ENCODE measurements at places on chromosomes 5 and 9.

DNA sequence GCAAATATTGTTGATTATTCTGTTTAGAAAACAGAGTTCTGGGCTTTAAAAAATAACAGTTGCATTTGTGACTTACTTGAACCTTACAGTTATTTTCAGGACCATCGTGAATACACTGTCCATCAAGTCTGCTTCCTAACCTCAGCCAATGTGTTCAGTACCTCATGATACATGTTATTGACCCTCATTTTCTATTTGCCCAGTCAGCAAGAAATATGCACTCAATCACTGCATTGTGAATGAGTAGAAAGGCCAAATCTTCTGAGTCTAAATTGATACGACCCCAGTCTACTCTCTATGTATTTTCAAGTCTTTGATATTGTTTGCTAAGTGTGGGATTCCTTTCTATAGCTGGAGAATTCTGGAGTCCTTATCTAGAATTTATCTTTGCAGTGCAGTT, 156.2 kb downstream of the RAB3C start:
- no peak for DNase-seq

GRCh38 chr9:98809311-98810101, 2.0 kb downstream of the GALNT12 start:
- DNase-seq: no peak

GRCh38 chr5:131513780-131514179, 121.2 kb downstream of the RAPGEF6 start:
- DNase-seq: no peak

DNA sequence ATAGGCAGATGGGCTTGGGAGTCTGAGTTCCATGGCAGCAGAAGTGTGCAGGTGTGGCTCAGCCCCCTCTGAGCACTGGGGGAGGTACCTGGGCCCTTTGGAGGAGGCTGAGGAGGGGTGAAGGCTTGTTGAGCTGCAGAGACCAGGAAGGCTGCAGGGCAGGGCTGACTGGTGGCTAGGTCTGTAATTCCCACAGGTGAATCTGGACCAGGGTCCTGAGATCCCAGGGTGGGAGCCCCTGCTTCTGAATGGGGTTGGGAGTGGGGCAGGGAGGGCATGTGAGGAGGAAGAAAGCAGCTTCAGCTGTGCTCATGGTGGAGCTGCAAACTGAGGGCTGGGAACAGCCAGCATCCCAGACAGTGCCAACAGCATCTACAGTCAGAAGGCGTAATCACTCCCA, 111.1 kb downstream of the CACNA1B start:
- DNase-seq: no peak

DNA sequence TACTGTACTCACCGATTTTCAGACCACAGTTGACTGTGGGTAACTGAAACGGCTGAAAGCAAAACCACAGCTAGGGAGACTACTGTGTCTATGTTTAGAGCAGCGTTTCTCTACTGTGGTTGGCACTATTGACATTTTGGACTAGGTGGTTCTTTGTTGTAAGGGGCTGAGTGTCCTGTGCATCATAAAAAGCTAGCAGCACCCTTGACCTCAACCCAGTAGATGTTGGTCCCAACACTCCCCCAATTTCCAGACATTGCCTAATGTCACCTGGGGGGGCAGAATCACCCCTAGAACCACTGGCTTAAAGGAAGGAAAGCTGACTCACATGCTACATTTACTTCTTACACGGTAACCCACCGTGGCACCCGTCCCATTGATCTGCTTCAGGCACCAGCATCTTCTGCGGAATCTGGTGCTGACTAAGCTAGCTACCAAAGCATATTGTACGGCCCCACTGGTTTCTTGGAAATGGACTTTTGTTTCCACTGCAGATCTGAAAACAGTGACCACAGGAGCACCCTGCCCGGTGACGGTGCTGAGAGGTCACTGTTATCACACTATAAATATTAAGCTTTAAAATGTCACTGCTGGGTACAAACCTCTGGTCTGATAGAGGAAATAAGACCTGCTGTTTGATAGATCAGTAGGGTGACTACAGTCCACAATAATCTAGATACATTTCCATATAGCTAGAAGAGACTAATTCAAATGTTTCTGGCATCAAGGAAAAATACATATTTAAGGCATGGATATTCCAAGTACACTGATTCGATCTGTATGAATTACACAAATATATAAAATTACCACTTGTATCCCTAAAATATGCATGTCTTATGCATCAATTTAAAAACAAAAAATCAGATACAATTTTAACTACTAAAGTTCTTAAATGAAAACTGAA, 151.4 kb downstream of the HSD17B3 start:
- no peak for DNase-seq

GRCh38 chr9:101485924-101486692, 47.5 kb upstream of the RNF20 start:
- peak; percentile 28 for DNase-seq

DNA sequence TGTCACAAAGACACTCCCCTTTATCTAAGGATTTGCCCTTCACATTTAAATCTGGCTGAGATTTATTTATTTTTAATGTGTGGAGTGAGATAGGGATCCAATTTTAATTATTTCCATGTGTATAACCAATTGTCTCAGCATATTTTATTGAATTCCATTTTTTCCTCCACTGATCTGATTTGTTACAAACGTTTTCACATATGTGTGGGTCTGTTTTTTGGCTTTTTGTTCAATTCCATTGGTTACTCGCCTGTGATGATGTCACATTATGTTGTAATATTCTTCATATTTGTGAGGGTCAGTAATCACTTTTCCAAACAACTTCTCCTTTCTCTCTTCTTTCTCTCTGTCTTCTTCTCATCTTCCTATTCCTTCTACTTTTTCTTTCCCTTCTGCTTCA, 278.3 kb upstream of the RFX3 start:
- peak; percentile 59 for DNase-seq

GRCh38 chr5:81759632-81760005, 8.7 kb upstream of the SSBP2 start:
- DNase-seq: no peak

DNA sequence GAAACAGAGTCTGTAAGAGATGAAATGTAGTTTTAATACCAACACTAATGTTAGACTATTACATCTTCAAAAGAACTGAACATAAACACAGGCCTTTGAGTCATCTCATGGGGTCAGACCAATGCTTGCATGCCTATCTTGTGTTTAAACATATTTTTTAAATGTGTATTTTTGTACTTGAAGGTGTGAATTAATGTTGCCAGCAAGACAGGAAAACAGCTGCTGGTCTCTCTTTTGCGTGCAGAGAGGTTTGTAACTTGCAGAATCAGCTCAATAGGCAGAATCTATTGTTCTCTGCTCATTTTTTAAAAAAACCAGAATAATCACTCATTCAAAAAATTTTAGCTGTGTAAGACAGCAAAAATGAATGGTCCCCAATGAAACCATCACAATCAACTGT, 180.2 kb downstream of the ALDH1A1 start:
- DNase-seq: peak; percentile 4

DNA sequence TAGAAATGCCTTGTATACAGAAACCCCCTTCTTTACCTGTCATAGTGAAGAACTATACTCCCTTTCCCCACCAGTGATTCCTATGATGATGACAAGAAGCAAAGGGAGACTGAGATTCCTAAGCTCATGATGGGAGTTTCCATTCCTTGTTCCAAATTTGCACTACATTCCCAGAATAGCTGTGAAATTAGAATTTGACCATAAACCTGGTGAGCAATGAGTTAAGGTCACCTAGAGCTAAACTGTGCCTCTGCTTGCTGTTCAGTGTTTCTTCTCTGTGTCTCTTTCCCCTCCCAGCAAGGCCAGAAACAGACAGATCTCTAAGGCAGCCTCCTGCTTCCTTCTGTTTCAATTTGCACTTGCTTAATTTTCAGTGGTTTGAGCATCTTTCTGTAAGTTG, 332.1 kb downstream of the PIK3R1 start:
- DNase-seq: peak; percentile 39

GRCh38 chr5:108102463-108102862, 279.4 kb downstream of the FBXL17 start:
- DNase-seq: no peak

GRCh38 chr9:444528-444927, 229.9 kb downstream of the DOCK8 start:
- DNase-seq: no peak

DNA sequence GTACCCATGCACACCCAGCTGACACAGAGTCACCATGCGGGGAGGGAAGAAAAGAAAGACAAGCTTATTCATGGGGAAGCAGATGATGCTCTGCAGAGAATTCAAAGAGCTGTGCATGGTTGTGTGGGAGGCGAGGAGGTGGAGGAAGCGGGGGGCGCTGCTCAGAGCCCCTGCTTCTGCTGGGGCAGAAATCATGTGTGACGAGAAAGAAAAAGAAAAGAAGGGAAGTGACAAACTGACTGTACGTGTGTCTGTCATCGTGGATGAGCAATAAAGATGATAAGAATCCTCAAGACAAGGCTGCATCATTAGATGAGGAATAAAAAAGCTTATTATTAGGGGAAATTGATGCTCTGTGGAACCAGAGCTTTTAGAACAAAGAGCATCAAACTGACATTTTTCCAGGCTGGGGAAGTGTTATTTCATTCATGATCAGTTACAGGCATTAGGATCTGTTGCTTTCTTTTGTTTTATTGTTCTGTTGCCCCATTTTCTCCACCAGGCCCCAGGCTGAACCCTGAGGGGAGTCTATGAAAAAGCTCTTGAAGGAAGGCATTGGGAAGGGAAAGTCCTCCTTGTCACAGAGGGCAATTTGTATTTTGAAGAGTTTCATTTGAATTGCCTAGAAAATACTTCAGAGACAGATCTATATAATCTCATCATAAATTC, 20.3 kb upstream of the SH3RF2 start:
- no peak for DNase-seq

- no peak for DNase-seq
These were observed 28.0 kb downstream of the GLT6D1 start for GRCh38 chr9:135611142-135611874.

DNA sequence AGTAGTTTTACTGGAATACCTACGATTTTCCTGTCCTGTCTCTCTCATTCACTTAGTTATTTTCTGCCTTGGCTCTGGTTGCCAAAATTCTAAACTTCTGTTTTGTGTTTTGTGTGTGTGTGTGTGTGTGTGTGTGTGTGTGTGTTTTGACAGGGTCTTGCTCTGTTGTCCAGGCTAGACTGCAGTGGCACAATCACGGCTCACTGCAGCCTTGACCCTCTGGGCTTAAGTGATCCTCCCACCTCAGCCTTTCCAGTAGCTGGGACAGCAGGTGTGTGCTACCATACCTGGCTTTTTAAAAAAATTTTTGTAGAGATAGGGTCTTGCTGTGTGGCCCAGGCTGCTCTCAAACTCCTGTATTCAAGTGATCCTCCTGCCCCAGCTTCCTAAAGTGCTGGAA, 17.2 kb downstream of the UBE2D2 start:
- no peak for DNase-seq

DNA sequence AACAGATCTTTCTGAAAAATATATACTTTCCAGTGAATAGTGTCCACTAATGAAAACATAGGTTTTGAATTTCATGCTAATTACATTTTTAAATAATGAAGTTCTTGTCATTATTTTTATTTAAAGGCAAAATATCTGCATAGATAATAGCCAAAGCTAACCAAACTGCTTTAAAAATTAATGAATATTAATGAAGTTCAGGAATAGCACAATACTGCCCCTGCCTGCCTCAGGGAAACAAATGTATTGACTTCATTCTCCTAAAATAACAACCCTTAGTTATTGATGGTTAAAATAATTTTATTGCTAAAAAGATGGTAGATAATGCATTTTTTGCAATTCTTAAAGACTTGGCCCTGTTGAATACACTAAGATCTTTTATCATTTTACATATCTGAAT, 103.6 kb upstream of the SSBP2 start:
- DNase-seq: peak; percentile 28

DNA sequence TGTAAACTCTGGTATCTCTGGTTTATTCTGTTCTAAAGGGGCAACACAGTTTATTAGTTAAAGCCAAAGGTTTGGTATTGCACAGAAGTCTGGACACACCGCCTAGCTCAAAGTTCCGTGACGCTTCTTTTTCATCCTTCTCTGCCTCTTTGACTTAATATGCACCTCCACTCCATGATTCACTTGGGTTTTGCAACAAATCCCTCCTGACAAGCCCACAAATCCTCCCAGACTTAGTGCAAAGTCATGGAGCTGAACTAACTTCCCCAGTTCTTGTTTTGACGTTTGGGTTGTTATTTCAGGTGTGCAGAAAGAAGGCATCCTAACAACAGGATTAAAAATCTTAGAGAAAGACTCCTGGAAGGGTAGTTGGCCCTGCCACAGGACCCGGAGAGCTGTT, 441.6 kb upstream of the DMAC1 start:
- DNase-seq: peak; percentile 4

DNA sequence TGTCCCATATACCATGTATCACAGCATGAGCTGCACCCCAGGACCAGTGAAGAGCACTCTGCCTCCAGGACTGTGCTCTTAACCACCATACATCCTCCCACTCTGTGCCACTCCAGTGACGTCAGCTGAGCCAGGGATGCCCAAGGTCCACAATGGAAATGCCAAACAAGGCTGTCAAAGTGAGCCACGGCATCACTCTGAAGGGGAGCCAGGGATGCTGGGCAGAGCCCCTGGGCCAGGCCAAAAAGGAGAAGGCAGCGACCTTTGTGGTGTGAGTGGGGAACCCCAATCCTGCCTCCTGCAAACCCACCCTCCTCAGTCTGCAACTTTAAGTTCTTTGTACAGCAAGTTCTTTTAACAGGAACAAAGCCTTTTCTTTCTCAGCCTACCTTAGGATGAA, 242.7 kb downstream of the SYK start:
- DNase-seq: no peak

- no peak for DNase-seq
These were observed 104.0 kb downstream of the ATP10B start for GRCh38 chr5:160747987-160748386.

DNA sequence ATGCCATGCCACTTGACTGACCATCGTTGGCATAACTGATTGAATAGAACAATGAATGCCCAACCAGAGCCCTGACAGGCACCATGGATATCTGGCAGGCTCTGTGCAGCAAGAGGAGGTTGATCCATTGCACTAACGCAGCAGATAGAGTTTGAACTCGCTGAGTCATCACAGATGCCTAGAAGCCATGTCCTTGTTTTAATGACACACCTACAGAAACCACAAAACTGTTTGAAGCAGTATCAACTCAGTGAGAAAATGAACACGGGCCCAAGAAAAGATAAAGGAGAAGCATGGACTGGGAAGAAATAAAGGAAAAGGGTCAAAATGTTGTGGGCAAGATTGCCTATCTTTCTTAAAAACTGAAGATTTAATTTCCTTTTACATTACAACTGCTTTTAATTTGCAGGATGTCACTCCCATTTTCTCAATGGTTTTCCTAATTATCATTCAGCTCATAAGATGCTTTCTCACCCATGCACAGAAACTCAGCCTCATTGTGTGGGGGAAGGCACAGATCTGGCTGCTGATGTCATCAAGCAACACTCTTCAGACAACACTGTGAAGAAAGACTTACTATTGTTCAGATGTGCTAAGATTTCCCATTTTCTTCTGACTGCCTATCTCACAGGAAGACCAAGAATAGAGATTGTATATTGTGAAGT, 129.0 kb downstream of the PIK3R1 start:
- peak; percentile 66 for DNase-seq

Data from foreskin fibroblast (primary cell).